ENCODE measurements at places on chromosomes 5 and 9.

DNA sequence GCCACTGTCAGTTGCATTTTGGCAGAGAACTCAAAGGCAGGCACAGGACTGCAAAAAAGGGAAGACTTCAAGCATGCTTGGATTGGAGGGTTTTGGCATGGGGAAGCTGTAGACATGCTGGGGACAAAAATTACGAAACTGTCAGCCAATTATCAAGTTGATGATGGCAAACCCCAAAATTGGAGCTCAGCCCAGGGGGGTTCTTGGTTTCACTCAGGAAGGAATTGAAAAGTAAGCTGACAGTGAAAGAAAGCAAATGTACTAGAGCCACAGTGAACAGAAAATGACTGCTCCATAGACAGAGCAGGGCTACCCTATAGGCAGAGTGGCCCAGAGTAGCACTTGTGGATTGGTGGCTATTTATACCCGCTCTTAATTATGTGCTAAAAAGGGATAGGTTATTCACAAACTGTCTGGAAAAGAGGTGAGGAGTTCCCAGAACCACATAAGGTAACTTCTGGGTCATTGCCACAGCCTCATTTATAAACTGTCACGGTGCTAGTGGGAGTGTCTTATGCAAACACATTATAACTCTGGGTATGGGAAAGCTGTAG is 14.6 kb upstream of the CFAP95 start:
- no peak for DNase-seq

DNA sequence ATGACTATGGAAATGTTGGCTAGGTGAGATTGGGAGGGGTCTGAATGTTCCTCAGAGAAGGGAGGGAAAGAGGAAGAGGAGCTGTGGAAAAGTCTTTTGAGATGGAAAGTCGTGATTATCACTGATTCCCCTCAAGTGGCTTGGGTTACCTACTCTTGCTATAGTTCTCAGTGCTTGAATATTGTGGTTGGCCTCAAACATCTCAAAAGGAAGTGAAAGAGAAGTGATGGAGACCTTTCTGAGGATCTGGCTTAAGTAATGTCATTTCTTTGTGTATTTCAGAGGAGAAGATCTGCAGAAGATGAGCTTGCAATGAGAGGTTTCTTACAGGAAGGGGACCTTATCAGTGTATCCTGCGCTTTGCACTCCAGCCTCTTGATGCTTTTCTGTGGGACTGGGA is 5.5 kb downstream of the EXOSC2 start:
- no peak for DNase-seq

- no peak for DNase-seq
Observed at GRCh38 chr5:149800633-149801032, 70.5 kb downstream of the PPARGC1B start.

GRCh38 chr5:141762790-141763368 is 80.8 kb upstream of the ARAP3 start:
- DNase-seq: no peak

- DNase-seq: no peak
Observed at GRCh38 chr5:89015409-89015808, 132.4 kb upstream of the MEF2C start.

DNA sequence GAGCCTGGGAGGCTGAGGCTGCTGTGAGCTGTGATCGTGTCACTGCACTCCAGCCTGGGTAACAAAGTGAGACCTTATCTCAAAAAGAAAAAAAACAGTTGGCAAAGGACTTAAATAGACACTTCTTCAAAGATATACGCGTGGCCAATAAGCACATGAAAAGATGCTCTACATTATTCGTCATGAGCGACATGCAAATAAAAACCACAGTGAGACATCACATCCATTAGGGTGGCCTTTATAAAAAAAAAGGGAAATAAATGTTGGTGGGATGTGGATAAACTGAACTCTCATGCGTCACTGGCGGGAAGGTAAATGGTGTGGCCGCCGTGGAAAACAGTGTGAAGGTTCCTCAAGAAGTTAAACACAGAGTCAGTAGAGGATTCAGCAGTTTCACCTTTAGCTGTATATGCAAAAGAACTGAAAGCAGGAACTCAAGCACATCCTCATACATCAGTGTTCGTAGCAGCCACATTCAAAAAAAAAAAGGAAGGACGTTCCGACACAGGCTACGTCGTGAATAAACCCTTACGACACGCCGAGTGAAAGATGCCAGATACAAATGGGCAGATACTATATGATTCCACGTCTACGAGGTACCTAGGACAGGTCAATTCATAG is 24.5 kb upstream of the NRARP start:
- no peak for DNase-seq

GRCh38 chr5:175542232-175542965 is 64.0 kb downstream of the SFXN1 start:
- no peak for DNase-seq

GRCh38 chr5:126106029-126106428 is 317.2 kb upstream of the GRAMD2B start:
- DNase-seq: no peak

DNA sequence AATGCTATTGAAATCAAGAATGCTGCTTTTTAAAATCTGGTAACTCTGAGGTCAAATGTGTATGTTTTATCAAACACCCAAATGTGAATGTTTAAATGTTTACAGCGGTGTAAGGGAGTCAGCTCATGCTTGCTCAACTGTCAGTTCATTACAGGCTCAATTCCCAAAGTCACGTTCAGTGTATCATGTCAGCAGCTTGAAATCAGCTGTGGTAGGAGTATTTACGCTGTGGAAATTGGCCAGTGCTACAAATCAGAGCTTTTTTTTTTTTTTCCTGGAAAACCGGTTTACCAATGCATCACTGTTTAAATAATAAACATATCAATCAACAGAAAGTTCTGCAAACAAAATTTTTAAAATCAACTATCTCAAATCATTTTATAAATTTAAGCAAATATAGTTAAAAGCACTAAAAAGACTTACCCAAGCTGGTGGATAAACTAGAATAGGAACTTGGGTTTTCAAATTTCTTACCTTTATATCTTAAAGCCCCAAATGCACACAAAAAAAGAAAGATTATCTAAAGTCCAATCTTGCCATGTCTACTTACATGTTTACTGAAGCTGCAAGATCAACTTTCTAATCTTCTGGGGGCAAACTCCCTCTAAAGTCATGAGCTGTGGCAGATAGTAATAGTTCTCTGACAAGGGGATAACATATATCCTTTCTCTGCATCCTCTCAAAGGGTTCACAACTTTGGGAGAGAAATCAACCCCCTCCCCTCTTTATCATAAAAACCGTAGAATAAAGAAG is 57.6 kb upstream of the GRAMD2B start:
- no peak for DNase-seq

DNA sequence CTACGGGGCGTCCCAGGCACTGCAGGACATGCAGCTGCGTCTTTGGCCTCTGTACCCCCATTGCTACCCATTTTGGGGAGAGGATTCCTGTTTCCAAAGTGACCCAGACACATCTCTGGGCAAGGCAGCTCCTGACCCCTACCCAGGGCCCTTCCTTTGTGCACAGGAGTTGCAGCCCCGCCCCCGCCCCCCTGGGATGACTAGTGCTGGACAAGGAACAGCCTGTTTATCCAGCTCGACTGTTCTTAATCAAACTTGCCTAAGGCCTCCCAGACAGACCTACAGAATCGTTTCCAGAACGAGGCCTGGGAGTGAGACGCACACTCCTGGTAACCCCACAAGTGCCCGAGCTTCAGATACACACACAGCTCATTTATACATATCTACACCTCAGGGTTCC is 13.2 kb downstream of the DIPK1B start:
- no peak for DNase-seq

DNA sequence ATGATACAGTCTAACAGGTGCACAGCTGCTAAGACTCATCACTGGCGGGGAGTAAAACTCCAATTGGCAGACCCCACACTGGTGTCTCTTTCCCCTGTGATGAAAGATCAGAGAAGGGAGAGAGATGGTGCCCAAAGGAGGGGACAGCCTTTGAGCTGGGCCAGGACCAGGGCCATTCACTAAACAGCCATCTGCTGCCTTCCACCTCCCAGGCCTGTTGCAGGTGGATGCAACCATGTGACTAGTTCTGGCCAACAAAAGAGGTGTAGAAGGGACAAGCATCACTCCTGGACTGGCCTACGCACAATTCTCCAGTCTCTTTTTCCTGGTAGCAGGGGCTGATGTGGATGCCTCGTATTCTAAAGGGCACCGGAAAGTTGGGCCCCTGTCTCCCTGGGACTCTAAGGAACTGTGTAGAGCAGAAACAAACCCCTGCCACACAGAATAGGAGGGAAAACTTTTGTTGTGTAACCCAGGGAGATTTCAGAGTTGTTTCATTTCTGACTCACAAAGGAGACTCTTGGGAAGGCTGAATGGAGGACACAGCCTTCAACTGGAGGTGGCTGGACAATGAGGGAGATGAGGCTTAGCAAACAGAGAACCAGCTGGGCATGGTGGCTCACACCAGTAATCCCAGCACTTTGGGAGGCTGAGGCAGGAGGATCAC is 26.9 kb downstream of the TNIP1 start:
- DNase-seq: no peak

GRCh38 chr9:122173670-122174069 is 14.0 kb downstream of the MORN5 start:
- DNase-seq: no peak
